ENCODE measurements at places on chromosomes 12 and 14. TPM values are rescaled to one million over a fixed set of nuclear protein-coding genes. Genes with fewer than 3 reads are reported as not detected.

The ACYP1 gene
- 4.7 TPM for total RNA-seq

The LAG3 gene
- total RNA-seq: not detected

The EML5 gene
- under 0.01 TPM for total RNA-seq

The KLHDC1 gene
- total RNA-seq: 2.9 TPM

All from osteoblast (primary cell).